Stimulated activated naive CD8-positive, alpha-beta T cell treated with anti-CD3 and anti-CD28 coated beads, Interleukin-15, Interleukin-2, amounts not matched to agents 100 U/mL and 50 U/mL, for 24 hours (primary cell): ENCODE measurements at places on chromosomes 13 and 19.

- no peak for DNase-seq
Observed at GRCh38 chr13:28246891-28247290, 108.5 kb downstream of the PAN3 start.

- no peak for DNase-seq
Observed at GRCh38 chr13:42153199-42154113, 105.0 kb downstream of the DGKH start.

DNA sequence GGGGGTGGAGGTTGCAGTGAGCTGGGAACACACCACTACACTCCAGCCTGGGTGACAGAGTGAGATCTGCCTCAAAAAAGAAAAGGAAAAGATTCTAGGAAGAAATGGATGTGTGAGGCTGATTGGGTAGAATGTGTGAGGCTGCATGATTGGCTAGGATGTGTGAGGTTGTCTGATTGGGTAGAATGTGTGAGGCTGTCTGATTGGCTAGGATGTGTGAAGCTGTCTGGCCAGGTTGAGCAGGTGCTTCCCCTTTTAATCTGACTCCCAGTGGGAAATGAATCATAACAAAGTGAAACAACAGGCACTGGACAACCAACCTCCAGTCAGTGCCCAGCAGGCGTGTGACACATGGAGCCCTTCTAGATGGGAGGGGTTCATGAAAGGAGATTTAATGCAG is 14.7 kb downstream of the C13orf46 start:
- DNase-seq: no peak

GRCh38 chr19:6164906-6165531 is 29.6 kb downstream of the ACSBG2 start:
- DNase-seq: no peak

- no peak for DNase-seq
Observed at GRCh38 chr19:50341091-50341564, 12.0 kb upstream of the KCNC3 start.

DNA sequence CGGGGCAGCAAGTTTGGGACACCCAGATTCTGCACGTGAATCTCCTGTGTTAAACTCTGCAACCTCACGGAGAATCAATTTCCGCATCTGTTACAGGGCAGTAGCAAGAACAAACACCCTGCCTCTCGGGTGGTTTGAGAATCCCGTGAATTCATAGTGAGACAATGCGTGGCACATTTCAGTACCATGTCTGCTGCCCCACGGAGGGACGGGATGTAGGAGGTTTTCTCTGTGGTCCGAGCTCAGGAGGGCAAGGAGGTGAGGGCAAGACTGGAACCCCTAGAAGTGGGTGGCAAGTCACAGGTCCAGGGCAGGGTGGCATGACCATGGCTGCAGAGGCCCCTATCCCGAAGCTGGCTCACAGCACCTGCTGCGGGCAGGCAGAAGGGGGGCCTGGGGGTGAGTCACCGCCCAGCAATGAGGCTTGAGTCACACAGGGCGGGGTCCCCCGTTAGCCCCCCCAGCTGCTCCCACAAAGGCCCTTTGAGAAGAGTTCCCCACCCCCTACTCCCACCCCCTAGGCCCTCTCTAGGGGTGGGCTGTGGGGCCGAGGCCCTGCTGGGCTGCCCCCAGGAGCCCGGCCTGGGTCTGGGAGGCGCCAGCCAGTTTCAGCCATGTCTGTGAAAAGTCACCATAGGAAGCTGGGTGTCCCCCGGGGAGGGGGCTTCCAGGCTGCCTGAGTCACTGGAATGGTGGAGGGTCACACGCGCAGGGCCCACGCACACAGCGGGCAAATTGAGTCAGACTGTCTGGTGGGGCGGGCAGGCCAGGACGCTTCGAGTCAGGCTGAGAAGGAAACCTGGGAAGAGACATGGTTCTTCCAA is 25.8 kb upstream of the NANOS3 start:
- peak; percentile 81 for DNase-seq
